PC-9 (cell line): ENCODE measurements at places on chromosomes 5 and 9. TPM values are rescaled to one million over a fixed set of nuclear protein-coding genes. Genes with fewer than 3 reads are reported as not detected.

KLF9 gene
- 7.0 and 9.2 TPM in 2 replicates for total RNA-seq

TNC gene
- total RNA-seq = 1.1 and 1.9 TPM in 2 replicates

MAMDC2 gene
- 1.7 and 2.7 TPM in 2 replicates for total RNA-seq

PCDHB3 gene
- total RNA-seq = 0.17 and 0.55 TPM in 2 replicates

KCNT1 gene
- not detected in 2 replicates for total RNA-seq

RANBP3L gene
- total RNA-seq = not detected in 2 replicates

SLC6A3 gene
- not detected in 2 replicates for total RNA-seq

INSYN2B gene
- total RNA-seq = 0.13 TPM in 1 of 2 replicates, not detected in the other

PCDHB12 gene
- total RNA-seq = not detected in 2 replicates

FAM221B gene
- not detected in 2 replicates for total RNA-seq

PDGFRB gene
- 0.08 TPM in 1 of 2 replicates, not detected in the other for total RNA-seq

DNAI1 gene
- total RNA-seq = 1.5 and 1.6 TPM in 2 replicates

KIF20A gene
- total RNA-seq = 63.6 and 88.6 TPM in 2 replicates

FGFR4 gene
- 14.7 and 16.7 TPM in 2 replicates for total RNA-seq

DNA sequence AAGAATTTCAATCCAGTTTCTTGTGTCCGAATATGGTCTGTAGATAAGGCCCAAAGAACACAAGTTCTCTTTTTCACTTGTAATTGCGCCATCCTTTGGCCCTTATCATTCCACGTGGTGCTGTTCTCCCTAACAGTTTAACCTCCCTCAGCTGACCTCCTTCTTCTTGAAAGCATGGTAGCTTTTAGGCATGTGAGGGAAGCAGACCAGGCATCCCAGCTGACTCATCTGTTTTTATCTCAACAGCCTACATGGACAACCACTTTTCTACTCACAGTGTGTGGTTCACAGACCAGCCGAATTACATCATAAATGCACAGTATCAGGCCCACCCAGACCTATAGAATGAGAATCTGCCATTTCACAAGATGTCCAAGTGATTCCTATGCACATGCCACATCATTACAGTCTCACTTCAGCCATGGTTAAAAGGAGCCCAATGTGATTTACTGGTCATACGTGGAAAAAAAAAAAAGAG lies 26.9 kb upstream of the PLIN2 start:
- H3K27me3 ChIP-seq = no peaks in the 10 kb centered on the region
- no peaks in the 10 kb centered on the region for H3K36me3 ChIP-seq
- H3K4me3 ChIP-seq = no peak overlapping the region

DNA sequence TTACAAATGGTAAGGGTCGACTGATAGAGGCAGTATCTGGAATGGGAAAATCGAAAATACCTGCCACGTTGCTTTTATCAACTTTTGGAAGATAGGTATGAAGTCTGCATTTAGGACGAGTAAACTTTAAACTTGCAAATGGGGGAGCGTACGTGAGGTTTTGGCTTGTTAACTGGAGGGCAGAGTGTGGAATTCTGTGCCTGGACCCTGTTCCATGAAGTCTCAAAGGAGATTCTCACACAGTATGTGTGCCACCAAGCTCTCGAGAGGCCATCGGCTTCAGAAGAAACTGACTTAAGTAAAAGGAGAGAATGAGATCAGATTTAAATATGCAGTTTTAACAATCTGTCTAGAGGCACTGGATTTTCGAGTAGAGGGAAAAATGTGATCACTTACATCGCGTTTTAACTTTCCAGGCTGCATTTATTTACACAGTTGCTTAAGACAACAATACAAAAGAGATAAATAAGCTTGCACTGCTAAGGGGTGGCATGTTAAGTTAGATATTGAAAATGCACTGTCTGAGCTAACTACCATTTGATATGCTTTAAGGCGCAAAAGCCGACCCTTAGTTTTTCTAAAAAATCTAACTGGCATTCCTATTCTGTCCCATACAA lies 401.6 kb downstream of the EBF1 start:
- H3K4me3 ChIP-seq = no peak overlapping the region
- no peak for DNase-seq
- H3K27me3 ChIP-seq = peaks cover 36% of the 10 kb centered on the region
- no peak overlapping the region for H3K27ac ChIP-seq
- no peaks in the 10 kb centered on the region for H3K36me3 ChIP-seq

- H3K27me3 ChIP-seq = no peaks in the 10 kb centered on the region
- H3K36me3 ChIP-seq = no peaks in the 10 kb centered on the region
- H3K4me3 ChIP-seq = no peak overlapping the region
- peaks cover 32% of the 10 kb centered on the region for H3K4me1 ChIP-seq
- H3K27ac ChIP-seq = peak overlapping the region; percentile 86
- DNase-seq = peak; percentile 93
Measured at GRCh38 chr5:81755320-81755719, 4.4 kb upstream of the SSBP2 start.

- H3K4me1 ChIP-seq = peaks cover 15% of the 10 kb centered on the region
- H3K36me3 ChIP-seq = no peaks in the 10 kb centered on the region
- DNase-seq = peak; percentile 84
- no peak overlapping the region for H3K4me3 ChIP-seq
- H3K27ac ChIP-seq = peak overlapping the region; percentile 43
Measured at GRCh38 chr9:115157245-115157674, 39.3 kb upstream of the TNC start.

GRCh38 chr5:5017827-5018577 lies 122.1 kb upstream of the ADAMTS16 start:
- H3K4me1 ChIP-seq = no peaks in the 10 kb centered on the region
- DNase-seq = no peak
- H3K36me3 ChIP-seq = no peaks in the 10 kb centered on the region

DNA sequence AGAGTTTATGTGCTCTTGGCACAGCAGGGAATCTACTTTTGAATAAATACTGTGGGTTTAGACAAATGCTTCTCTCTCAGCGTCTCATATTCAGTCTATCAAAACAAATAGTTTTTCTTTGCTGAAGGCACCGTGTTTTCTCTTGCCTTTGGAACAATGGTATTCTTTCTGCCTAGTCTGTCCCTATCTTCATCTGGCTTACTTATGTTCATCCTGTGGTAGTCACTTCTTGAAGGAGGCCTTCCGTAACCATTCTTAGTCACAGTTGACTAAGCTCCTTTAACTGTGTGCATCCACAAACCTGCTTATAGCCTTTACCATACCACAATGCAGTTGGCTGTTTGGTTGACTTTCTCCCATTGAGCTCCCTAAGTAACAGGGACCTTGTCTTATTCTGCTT lies 45.9 kb downstream of the LARP1 start:
- no peak overlapping the region for H3K4me3 ChIP-seq
- no peak overlapping the region for H3K27ac ChIP-seq
- peaks cover 11% of the 10 kb centered on the region; the same call in 1 of the 2 replicates for H3K4me1 ChIP-seq
- no peak for DNase-seq
- H3K36me3 ChIP-seq = peaks cover 84% of the 10 kb centered on the region
- H3K27me3 ChIP-seq = no peaks in the 10 kb centered on the region

GRCh38 chr5:76192837-76193236 lies 109.7 kb downstream of the SV2C start:
- no peaks in the 10 kb centered on the region for H3K27me3 ChIP-seq
- no peak overlapping the region for H3K4me3 ChIP-seq
- H3K27ac ChIP-seq = no peak overlapping the region
- no peaks in the 10 kb centered on the region for H3K36me3 ChIP-seq

GRCh38 chr9:116379821-116380220 lies 226.2 kb downstream of the PAPPA start:
- H3K36me3 ChIP-seq = no peaks in the 10 kb centered on the region
- no peak overlapping the region for H3K4me3 ChIP-seq
- DNase-seq = no peak
- peaks cover 17% of the 10 kb centered on the region for H3K4me1 ChIP-seq
- H3K27ac ChIP-seq = no peak overlapping the region

- peaks cover 20% of the 10 kb centered on the region; the same call in 1 of the 2 replicates for H3K27me3 ChIP-seq
- H3K4me3 ChIP-seq = no peak overlapping the region
- H3K4me1 ChIP-seq = no peaks in the 10 kb centered on the region
- no peaks in the 10 kb centered on the region for H3K36me3 ChIP-seq
Measured at GRCh38 chr5:79727451-79728355, 38.1 kb downstream of the CMYA5 start.

DNA sequence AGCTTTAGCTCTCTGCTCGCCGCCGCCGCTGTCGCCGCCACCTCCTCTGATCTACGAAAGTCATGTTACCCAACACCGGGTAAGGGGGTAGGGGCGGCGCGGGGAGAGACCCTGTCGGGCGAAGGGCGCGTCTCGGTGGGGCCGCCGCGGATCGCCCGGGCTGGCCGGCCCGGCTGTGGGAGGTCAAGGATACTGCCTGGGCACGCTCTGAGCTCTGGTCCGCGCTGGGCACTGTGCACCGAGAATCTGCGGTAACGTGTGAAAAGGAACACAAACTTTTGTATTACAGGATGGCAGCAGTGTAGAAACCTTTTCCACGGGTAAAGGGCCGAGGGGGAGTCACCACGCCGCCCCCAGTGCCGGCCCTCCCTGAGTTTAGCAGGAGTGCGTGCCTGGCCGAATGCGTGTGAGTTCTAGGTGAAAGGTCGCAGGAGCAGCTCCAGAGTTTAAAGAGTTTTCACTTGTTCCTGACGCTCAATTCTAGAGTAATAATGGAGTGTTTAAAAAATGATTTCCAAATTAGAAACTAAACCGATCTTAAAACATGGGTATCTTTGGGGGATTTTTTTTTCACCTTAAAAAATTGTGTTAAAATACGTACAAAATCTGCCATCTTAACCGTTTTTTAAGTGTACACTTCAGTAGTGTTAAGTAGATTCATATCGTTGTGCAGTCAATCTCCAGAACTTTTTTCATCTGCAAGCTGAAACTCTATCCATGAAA lies at the start of gene HSDL2:
Gene HSDL2 (plus strand): TSS at position 7 of the 723 bp plus-strand sequence. CDS start 56 bp downstream, at position 63.
- H3K27me3 ChIP-seq = no peaks in the 10 kb centered on the region
- no peak for DNase-seq
- H3K27ac ChIP-seq = peak within 1 kb of the TSS; percentile 75
- H3K36me3 ChIP-seq = 0 out of 2 replicates have a peak, but pooled peaks cover 3% of the 10 kb centered on the region
- H3K4me3 ChIP-seq = peak within 1 kb of the TSS; percentile 95

DNA sequence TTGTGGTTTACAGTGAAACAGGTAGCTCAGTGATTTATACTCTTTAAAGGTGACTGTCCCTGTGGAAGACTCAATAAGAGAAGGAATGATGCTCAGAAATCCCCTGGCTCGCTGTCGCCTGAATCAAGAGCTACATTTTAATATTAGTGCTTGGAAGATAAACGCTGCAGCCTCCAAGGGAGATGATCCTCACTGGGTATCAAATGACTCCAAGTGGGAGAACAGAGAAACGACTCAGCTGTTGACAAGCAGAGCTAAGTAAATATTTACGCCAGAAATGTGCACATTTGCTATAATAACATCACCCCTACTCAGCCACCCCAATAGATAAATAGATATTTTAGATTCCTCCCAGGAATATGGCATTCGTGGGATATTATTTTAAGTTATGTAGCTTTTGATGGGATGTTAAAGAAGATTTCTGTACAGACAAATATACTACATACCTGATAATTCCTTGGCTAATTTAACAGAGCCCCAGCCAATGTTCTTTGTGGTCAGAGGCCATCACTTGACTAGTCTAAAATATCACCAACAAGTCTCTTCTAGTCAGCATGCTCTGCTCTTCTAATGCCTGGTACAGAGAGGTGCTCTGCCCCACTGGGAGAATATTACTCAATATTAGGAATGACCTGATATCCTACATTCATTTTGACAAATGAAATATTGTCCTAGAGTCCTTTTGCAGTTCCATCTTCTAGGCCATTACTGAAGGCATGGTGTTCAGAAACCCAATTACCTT lies 18.3 kb upstream of the CCDC192 start:
- H3K4me1 ChIP-seq = no peaks in the 10 kb centered on the region
- no peak for DNase-seq
- H3K36me3 ChIP-seq = no peaks in the 10 kb centered on the region
- no peaks in the 10 kb centered on the region for H3K27me3 ChIP-seq
- H3K27ac ChIP-seq = no peak overlapping the region
- no peak overlapping the region for H3K4me3 ChIP-seq

DNA sequence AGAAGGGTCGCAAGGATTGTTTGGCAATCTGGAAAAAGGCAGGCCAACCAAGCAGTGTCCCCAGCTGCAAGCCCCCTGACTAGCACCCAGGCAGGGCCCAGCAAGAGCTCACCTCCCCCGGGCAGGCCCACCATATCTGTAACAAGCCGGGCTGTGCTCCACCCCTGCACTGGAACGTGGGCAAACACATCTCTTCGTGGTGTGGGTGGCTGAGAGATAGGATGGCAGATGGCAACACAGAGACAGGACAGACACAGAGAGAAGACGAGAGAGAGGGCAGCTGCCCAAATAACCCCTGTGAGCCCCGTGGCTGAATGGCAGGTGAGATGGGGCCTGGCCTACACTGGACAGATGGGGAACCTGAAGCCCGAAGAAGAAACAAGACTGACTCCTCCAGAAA lies 9.4 kb downstream of the BBLN start:
- H3K36me3 ChIP-seq = peaks cover 4% of the 10 kb centered on the region; the same call in 1 of the 2 replicates
- no peaks in the 10 kb centered on the region for H3K27me3 ChIP-seq
- DNase-seq = no peak
- H3K4me3 ChIP-seq = no peak overlapping the region

- no peak overlapping the region for H3K27ac ChIP-seq
- H3K4me1 ChIP-seq = no peaks in the 10 kb centered on the region
- no peak overlapping the region for H3K4me3 ChIP-seq
- DNase-seq = no peak
- H3K27me3 ChIP-seq = peaks cover 59% of the 10 kb centered on the region
Measured at GRCh38 chr9:126676685-126677143, 63.0 kb downstream of the LMX1B start.

GRCh38 chr9:37976714-37977477 lies 73.0 kb upstream of the SLC25A51 start:
- no peaks in the 10 kb centered on the region for H3K27me3 ChIP-seq
- DNase-seq = no peak
- no peaks in the 10 kb centered on the region; the same call in 1 of the 2 replicates for H3K36me3 ChIP-seq
- no peak overlapping the region for H3K4me3 ChIP-seq

DNA sequence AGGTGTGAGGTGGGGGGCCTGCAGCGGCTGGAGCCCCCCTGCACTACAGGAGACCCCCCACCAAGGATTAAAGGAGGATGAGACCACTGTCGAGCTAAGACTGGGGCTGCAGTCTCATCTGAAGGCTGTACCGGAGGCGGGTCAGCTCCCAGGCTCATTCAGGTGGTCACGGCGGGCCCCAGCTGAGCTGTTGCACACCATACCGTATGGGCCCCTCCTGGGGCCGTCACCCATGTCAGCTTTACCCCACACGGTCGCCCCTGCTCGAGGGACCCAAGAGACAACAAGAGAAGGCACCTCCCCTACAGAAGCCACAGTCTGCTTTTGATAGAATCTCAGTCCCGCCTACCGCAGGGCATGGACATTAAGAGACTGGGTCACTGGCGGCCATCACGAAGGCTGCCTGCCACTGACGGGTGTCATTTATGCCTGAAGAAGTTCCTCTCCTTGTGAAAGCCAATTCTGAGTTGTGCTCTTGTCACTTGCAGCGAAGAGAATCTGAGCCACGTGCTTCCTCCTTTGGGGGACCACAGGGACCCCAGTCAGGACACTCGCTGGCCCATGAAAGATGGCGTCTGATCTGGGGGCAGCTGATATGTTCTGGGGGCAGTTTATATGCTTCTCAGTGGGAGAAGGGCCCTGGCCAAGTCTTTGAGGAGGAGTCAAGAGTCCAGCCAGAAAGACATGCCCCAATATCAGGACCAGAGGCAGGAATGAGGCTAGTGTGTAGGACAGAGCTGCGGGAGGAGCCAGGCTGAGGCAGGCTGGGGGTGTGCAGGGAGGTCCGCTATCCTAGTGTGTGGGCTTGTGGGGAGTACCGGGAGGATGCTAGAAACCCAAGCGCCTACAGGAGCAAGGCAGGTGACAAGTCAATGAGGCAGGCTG lies 102.4 kb downstream of the ZNF354C start:
- no peaks in the 10 kb centered on the region for H3K4me1 ChIP-seq
- H3K27me3 ChIP-seq = peaks cover 91% of the 10 kb centered on the region
- no peak for DNase-seq

GRCh38 chr5:97670447-97670846 lies 487.4 kb upstream of the RIOK2 start:
- no peak overlapping the region for H3K4me3 ChIP-seq
